Activated T-helper 1 cell treated with anti-CD3 and anti-CD28 coated beads, Interleukin-12 subunit alpha, Interleukin-12 subunit beta, Interleukin-2, Interleukin-4 antibody, amounts not matched to agents 30 ng/mL and 10 ng/mL and 1 ng/mL, durations not matched to agents 14 hours and 24 hours and 36 hours (primary cell): ENCODE measurements at places on chromosomes 5 and 9. TPM values are rescaled to one million over a fixed set of nuclear protein-coding genes. Genes with fewer than 3 reads are reported as not detected.

The WNT8A gene
- not detected in 2 replicates for total RNA-seq

DNA sequence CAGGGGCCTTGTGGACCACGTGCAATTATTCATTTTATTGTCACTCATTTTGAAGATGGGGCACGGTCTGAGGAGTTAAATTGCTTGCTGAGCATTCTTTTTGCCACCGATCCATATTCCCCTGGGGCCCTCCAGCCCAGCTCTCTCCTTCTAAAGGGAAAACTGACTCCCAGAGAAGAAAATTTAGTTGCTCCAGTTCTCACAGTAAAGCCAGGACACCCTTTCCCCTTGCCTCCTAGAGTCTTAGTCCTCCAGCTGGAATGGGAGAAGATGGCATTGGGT is 1.0 kb upstream of the PANK3 start:
- peaks cover 16% of the 10 kb centered on the region for H3K36me3 ChIP-seq
- no peak for DNase-seq
- H3K4me1 ChIP-seq, result peaks cover 44% of the 10 kb centered on the region
- H3K4me3 ChIP-seq, result peak overlapping the region; percentile 88

- no peaks in the 10 kb centered on the region for H3K4me1 ChIP-seq
- H3K27ac ChIP-seq, result no peak overlapping the region
- H3K27me3 ChIP-seq, result no peaks in the 10 kb centered on the region
- H3K36me3 ChIP-seq, result peaks cover 44% of the 10 kb centered on the region
- DNase-seq, result no peak
These were observed 73.1 kb downstream of the RGS3 start for GRCh38 chr9:113536483-113537228.

DNA sequence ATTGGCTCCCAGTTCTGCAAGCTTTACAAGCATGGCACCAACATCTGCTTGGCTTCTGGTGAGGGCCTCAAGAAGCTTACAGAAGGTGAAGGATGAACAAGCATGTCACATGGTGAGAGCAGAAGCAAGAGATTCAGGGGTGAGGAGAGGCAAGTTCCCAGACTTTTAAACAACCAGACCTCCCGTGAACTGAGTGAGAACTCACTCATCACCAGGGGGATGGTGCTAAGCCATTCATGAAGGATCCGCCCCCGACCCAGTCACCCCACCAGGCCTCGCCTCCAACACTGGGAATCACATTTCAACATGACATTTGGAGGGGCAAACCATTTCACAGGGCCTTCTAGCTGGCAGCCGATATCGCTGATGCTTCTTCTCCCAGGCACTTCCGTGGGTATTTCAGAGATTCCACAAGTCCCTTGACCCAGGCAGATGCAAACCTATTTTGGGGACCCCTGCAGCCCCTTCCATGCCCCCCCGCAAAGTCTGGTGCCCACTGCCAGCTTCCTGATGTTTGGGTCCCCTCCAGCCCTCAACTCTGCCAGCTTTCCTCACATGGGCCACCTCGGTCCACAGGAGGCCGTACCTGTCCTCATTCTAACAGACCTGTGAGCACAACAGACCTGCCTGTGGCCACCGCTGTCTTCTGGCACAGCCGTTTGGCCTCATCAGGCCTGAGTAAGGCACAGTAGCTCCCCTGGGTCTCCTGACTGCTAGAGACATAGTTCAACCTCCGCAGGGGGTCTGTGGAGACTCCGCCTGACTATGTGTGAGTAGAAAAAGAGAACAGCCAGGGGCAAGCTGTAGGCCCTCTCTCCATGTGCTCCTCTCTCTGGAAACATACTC is 60.7 kb upstream of the ANGPTL2 start:
- H3K27me3 ChIP-seq, result peaks cover 3% of the 10 kb centered on the region
- no peak overlapping the region for H3K4me3 ChIP-seq
- no peaks in the 10 kb centered on the region for H3K36me3 ChIP-seq
- H3K4me1 ChIP-seq, result no peaks in the 10 kb centered on the region
- no peak overlapping the region for H3K27ac ChIP-seq

GRCh38 chr5:151132963-151133362 is 24.6 kb downstream of the ANXA6 start:
- peaks cover 51% of the 10 kb centered on the region for H3K4me1 ChIP-seq
- H3K4me3 ChIP-seq, result no peak overlapping the region
- no peaks in the 10 kb centered on the region for H3K27me3 ChIP-seq
- peaks cover 67% of the 10 kb centered on the region for H3K36me3 ChIP-seq

The TNC gene
- total RNA-seq, result 0.60 and 0.61 TPM in 2 replicates

- no peak overlapping the region for H3K4me3 ChIP-seq
- no peaks in the 10 kb centered on the region for H3K36me3 ChIP-seq
- H3K27ac ChIP-seq, result no peak overlapping the region
- H3K27me3 ChIP-seq, result no peaks in the 10 kb centered on the region
- DNase-seq, result no peak
These were observed 354.9 kb downstream of the CETN3 start for GRCh38 chr5:90054612-90055011.

GRCh38 chr9:110994771-110995241 is 43.5 kb downstream of the LPAR1 start:
- H3K36me3 ChIP-seq, result no peaks in the 10 kb centered on the region
- H3K4me3 ChIP-seq, result no peak overlapping the region
- H3K27me3 ChIP-seq, result no peaks in the 10 kb centered on the region

The TSSK1B gene
- total RNA-seq, result not detected in 2 replicates

The PCDHGB1 gene
- total RNA-seq, result 0.18 and 0.32 TPM in 2 replicates

DNA sequence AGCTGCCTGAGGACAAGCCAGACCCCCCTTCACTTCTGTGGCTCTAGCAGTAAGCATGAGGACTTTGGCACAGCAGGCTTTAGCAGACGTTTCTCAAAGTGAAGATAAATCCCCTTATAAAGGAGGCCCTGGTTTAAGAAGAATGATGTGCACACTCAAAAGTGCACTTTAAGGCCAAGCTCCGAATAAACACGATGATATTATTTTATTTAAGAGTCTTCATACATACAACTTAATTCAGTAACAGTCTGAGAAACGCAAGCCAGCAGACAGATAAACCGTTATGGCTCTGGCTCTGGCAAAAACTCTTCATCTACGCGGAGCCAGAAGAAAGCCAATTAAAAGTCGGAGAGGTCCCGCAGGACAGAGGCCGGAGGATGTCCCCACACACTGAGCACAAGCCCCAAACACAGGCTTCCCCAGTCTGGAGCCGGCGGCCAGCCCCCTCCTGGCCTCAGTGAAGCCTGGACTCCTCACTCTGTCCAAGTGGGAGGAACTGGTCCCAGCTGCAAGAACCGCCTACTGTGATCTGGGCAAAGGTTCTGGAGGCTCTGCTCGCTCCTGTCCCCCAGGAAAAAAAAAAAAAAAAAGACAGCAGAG is 44.6 kb downstream of the ADAMTS2 start:
- H3K4me3 ChIP-seq, result no peak overlapping the region
- no peaks in the 10 kb centered on the region for H3K36me3 ChIP-seq
- no peak for DNase-seq
- no peaks in the 10 kb centered on the region for H3K27me3 ChIP-seq

The ENC1 gene
- 2.7 and 3.2 TPM in 2 replicates for total RNA-seq

The PCDHGA12 gene
- 0.18 TPM in 1 of 2 replicates, not detected in the other for total RNA-seq

DNA sequence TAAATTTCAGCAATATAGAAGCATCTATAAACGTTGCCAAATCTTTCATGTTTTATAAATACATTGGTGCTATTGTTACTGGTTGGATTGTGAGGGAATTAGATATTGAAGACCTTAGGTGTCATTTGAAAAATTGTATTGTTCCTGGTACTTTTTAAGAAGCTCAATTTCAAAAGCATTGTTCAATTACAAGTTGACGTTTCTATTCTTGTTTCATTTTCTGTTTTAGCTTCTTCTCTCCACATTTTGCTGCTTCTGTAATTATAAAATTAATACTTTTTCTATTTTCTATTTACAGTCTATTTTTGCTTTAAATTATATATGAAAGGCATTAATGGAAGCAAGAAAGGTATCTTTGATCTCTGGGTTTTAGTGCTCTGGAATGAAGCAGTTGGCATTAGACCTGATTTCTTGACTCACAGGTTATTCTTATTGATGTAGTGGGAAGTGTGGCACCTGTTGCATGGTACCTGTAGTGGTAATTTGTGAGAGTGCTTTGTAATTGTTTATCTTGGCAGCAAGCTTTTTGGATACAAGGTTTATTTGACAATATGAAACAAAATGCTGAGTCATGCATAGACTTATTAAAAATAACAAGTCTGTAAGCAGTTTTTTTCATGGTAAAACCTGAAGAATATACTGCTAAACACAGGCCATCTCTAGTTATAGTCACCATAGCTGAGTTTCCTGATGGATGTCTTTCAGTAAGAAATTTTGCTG is 13.2 kb downstream of the MACIR start:
- no peak overlapping the region for H3K27ac ChIP-seq
- no peak overlapping the region for H3K4me3 ChIP-seq
- DNase-seq, result no peak
- H3K4me1 ChIP-seq, result peaks cover 32% of the 10 kb centered on the region
- peaks cover 4% of the 10 kb centered on the region for H3K36me3 ChIP-seq

DNA sequence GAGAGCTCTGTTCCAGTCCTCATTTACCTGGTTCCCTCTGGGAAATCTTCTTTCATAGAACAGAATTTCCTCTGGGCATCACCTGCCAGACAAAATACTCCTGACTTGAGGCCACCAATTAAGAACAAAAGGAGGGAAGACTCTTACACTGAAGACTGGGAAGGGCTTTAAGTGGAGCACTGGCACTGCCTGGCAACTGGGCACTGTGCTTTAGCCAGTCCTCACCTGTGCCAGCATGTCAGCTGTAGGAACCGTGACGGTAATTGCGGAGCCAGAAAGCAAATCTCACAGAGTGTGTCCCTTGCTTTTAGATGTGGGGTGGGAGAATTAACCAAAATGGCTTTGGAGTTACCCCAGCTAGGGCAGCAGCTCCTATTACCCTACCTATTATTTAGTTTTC is 40.6 kb downstream of the FAM219A start:
- no peaks in the 10 kb centered on the region for H3K27me3 ChIP-seq
- H3K36me3 ChIP-seq, result no peaks in the 10 kb centered on the region
- H3K4me1 ChIP-seq, result no peaks in the 10 kb centered on the region
- H3K27ac ChIP-seq, result no peak overlapping the region
- no peak overlapping the region for H3K4me3 ChIP-seq
- DNase-seq, result no peak

GRCh38 chr9:21434202-21435014 is 5.8 kb upstream of the IFNA1 start:
- H3K4me3 ChIP-seq, result no peak overlapping the region
- H3K27ac ChIP-seq, result no peak overlapping the region
- H3K4me1 ChIP-seq, result no peaks in the 10 kb centered on the region
- peaks cover 43% of the 10 kb centered on the region for H3K27me3 ChIP-seq
- DNase-seq, result no peak
- no peaks in the 10 kb centered on the region for H3K36me3 ChIP-seq

DNA sequence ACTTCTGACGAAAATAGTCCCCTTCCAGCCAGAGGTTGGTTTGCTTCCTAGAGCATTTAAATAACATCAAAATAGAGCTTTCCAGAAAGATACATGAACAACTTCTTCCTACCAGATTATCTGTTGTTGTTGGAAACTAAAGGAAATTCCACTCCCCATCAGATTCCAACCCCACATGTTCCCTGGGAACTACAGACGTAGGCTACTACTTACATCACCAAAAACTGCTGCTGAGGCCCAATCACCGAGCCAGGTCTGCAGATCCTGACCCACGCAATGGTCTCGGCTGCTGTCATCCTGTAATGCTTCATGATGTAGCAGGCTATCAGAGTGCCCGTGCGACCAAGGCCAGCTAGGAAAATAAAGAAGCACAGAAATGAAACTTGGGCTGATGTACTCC is 73.4 kb downstream of the HABP4 start:
- no peak overlapping the region for H3K4me3 ChIP-seq
- peaks cover 2% of the 10 kb centered on the region for H3K27me3 ChIP-seq
- no peaks in the 10 kb centered on the region for H3K36me3 ChIP-seq
- DNase-seq, result no peak
- peaks cover 9% of the 10 kb centered on the region for H3K4me1 ChIP-seq

GRCh38 chr9:1880038-1880565 is 135.0 kb upstream of the SMARCA2 start:
- DNase-seq, result no peak
- no peaks in the 10 kb centered on the region for H3K36me3 ChIP-seq
- no peak overlapping the region for H3K27ac ChIP-seq
- no peak overlapping the region for H3K4me3 ChIP-seq
- peaks cover 26% of the 10 kb centered on the region for H3K4me1 ChIP-seq
- peaks cover 1% of the 10 kb centered on the region for H3K27me3 ChIP-seq

- DNase-seq, result no peak
- H3K27ac ChIP-seq, result no peak overlapping the region
- peaks cover 10% of the 10 kb centered on the region for H3K27me3 ChIP-seq
- no peaks in the 10 kb centered on the region for H3K36me3 ChIP-seq
These were observed 72.0 kb upstream of the NR4A3 start for GRCh38 chr9:99749641-99750040.

GRCh38 chr5:122101636-122102285 is 23.7 kb upstream of the LOX start:
- H3K36me3 ChIP-seq, result no peaks in the 10 kb centered on the region
- H3K27ac ChIP-seq, result no peak overlapping the region
- H3K4me1 ChIP-seq, result no peaks in the 10 kb centered on the region

DNA sequence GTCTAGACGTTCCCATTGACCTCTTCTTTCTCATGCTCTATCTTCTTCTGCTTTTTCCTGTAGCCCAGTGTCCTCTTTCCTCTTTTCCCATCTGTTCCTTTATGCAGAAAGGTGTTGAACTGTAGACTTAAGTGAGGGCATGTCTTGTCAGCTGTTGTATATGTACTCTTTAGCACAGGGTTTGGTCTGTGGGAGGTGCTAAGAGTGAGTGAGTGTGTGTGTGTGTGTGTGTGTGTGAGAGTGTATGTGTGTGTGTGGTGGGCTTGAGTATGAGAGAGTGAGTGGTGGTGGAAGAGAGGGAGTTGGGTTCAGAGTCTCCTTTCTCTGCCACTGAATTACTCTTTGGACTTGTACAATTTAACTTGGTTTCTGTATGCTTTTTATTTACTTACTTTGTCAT is 10.3 kb upstream of the ROPN1L start:
- DNase-seq, result no peak
- no peaks in the 10 kb centered on the region for H3K27me3 ChIP-seq
- peak overlapping the region; percentile 7 for H3K27ac ChIP-seq
- H3K36me3 ChIP-seq, result peaks cover 37% of the 10 kb centered on the region
- peaks cover 23% of the 10 kb centered on the region for H3K4me1 ChIP-seq

The ORM1 gene
- total RNA-seq, result not detected in 2 replicates

GRCh38 chr5:36079200-36079781 is 12.6 kb upstream of the UGT3A2 start:
- no peak overlapping the region for H3K4me3 ChIP-seq
- peaks cover 32% of the 10 kb centered on the region for H3K27me3 ChIP-seq
- no peak overlapping the region for H3K27ac ChIP-seq
- H3K4me1 ChIP-seq, result no peaks in the 10 kb centered on the region
- DNase-seq, result no peak
- H3K36me3 ChIP-seq, result no peaks in the 10 kb centered on the region

The SMAD5 gene
- total RNA-seq, result 17.9 TPM in 2 replicates

The RUSC2 gene
- 4.4 and 5.8 TPM in 2 replicates for total RNA-seq

DNA sequence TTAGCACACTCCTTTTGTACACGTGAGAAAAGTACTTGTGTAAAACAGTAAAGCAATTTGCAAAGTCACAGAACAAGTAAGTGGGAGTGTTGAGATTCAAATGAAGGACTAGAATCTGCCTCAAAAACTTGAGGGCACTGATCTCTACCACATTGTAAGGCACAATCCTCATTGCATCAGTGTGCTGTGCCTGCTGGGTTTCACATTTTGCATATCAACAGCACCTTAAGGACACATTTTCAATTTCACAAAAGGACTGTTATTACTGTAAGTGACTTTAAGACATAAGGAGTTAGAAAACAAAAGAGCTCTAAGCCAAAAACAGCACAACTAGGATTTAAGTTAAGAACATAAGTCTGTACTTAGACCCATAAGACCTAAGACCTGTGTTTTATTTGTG is 44.7 kb upstream of the HK3 start:
- no peak overlapping the region for H3K27ac ChIP-seq
- no peak overlapping the region for H3K4me3 ChIP-seq
- no peak for DNase-seq
- H3K4me1 ChIP-seq, result peaks cover 4% of the 10 kb centered on the region
- no peaks in the 10 kb centered on the region for H3K27me3 ChIP-seq
- peaks cover 27% of the 10 kb centered on the region for H3K36me3 ChIP-seq
